ENCODE measurements at places on chromosomes 11 and 22.

DNA sequence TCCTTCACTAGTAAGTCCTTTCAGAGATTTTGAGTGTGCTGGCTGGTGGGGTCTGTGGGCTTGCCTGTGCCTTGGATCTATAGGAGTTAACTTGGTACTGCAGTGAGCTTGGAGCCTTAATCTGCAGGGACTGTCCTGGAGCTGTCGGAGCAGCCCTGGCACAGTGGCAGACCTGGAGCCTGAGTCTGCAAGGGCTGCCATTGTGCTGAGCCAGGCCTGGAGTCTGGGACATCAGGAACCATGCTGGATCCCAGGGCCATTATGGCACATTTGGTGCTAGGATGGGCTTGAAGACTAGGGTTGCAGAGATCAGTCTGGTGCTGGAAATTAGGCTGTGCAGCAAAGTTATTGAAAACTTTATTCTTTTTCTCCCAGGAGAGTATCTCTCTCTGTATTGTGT, 665.4 kb downstream of the METTL15 start:
- no peak for DNase-seq

GRCh38 chr11:92269021-92269420, 44.4 kb downstream of the FAT3 start:
- DNase-seq = no peak

GRCh38 chr11:13784855-13785254, 116.4 kb downstream of the FAR1 start:
- no peak for DNase-seq

DNA sequence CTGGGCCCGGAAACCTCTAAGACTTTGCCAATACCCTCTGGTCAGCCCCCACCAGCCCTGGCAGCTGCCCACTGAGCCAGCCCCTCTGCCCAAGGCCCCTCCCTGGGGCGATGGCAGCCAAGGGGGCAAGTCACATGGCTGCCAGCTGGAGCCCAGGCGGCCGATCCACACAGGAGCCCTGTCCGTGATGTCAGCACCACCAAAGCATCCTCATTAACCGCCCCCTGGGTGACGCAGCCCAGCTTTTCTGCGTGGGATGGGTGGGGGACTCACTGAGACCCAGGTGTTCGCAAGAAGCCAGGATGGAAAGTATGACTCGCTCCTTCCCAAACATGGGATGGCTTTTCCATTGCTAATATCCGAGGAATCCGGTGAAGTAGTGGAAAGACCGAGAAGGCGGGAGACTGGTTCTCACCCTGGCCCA, 46.6 kb upstream of the WNT7B start:
- DNase-seq = no peak

- no peak for DNase-seq
Observed at GRCh38 chr11:59088162-59088561, 2.1 kb downstream of the GLYATL1B start.

GRCh38 chr11:17915500-17916143, 97.2 kb downstream of the SERGEF start:
- DNase-seq = no peak

- DNase-seq = no peak
Observed at GRCh38 chr11:119880873-119881272, 151.9 kb upstream of the NECTIN1 start.

DNA sequence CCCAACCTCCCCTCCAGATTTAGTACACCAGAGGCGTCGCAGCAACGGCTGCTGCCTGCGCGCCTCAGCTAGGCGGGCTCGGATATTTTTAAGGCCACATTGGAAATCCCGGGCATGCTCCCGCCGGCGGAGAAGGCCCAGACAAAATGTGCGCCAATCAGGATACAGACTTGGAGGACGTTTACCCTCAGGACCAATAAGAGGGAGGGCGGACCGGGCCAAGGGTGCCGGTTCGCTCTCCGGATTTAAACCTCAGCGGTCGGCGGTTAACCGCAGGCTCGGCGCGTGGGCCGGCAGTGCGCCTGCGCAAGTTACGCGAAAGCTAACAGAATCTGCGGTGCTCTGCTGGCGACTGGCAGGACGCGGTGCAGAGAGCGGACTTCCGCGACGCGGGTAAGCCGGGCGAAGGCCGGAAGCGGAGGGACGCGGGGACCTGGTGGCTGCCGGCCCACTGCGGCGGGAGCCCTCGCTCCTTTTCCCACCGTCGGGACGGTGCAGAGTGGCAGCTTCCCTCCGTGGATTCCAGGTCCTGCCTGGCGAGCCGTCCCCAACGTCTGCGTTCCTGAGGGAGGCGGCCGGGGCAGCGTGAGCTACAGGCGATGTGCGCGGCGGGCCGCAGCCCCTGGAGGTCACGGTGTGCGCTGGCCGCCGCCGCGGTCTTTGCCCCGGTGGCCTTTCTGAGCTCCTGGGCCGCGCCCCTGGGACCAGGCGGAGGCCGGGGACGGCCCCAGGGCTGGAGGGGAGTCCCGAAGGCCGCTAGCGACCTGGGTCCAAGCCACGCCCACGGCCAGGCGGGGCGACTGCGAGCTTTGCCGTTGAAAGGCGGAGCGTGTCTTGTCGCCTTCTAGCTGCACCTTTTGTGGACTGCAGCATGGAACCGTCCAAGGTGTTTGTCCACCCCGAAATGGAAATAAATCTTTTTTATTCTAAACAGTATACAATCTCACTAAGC, at the start of gene HYLS1:
HYLS1 (plus strand) TSS at position 296 of the 952 bp plus-strand sequence. CDS start 11,701 bp downstream, outside the sequence.
- DNase-seq = peak; percentile 91

GRCh38 chr11:118000850-118001228, 14.6 kb downstream of the IL10RA start:
- no peak for DNase-seq
